ENCODE measurements at places on chromosomes 6 and 20.

- no peak for DNase-seq
Measured at GRCh38 chr6:101401171-101401570, 7.7 kb downstream of the GRIK2 start.

DNA sequence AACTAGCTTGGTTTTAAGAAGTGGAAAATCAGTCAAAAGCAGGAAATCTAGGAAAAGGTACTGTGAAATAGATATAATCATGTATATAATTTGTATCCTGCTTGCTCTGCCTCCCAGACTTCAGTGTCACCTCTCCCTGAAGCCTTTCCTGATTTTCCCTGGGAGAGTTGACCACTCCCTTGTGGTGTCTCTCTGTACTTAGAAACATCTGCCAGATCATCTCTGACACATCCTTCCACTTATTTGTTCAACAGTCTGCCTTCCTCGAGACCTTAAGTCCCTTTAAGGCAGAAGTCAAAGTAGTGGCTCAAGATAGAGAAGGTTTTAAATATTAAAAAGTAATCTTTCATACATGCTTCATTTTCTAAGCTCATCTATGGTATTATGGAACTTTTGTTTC, 236.5 kb downstream of the CDKAL1 start:
- DNase-seq: no peak

- DNase-seq: no peak
Measured at GRCh38 chr6:159400826-159401225, 231.6 kb downstream of the FNDC1 start.

- DNase-seq: no peak
Measured at GRCh38 chr6:124056407-124057334, 253.0 kb downstream of the NKAIN2 start.

DNA sequence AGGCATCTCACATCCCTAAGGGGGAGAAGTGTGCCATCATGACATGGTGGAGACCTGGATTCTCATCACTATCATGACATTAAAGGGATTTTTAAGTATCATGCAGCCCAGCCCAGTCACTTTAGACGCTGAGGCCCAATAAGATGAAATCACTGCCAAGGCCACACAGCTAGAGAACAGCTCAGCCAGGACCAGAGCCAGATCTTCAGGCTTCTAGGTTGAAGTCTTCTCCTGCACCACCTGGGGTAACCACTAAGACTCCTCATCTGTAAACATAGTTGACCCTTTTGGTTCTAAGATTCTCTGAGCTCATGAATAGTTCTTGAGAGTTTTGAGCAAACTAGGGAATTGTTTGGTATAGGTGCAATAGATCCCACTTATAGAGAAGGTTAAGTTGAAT, 125.1 kb downstream of the TCP11 start:
- DNase-seq: no peak

DNA sequence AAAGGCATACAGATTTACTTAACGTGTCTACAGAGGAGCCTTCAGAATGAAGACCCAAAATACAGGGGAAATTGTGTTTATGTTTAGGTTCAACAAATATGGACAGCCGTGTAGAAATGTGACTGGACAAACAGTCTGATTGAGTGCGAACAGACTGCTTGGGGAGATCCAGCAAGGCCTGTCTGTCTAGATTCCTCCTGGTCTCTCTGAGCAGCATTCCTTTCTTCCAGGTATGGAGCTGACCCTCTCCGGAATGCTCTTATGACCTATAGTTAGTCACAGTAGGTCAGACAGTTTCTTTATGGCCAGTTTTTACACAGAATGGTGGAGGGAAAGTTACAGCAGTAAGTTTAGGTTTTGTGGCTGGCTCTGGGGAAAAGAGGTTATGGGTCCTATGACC, 9.0 kb downstream of the RIN2 start:
- DNase-seq: no peak

- no peak for DNase-seq
Measured at GRCh38 chr20:51266353-51266752, 243.4 kb upstream of the KCNG1 start.

DNA sequence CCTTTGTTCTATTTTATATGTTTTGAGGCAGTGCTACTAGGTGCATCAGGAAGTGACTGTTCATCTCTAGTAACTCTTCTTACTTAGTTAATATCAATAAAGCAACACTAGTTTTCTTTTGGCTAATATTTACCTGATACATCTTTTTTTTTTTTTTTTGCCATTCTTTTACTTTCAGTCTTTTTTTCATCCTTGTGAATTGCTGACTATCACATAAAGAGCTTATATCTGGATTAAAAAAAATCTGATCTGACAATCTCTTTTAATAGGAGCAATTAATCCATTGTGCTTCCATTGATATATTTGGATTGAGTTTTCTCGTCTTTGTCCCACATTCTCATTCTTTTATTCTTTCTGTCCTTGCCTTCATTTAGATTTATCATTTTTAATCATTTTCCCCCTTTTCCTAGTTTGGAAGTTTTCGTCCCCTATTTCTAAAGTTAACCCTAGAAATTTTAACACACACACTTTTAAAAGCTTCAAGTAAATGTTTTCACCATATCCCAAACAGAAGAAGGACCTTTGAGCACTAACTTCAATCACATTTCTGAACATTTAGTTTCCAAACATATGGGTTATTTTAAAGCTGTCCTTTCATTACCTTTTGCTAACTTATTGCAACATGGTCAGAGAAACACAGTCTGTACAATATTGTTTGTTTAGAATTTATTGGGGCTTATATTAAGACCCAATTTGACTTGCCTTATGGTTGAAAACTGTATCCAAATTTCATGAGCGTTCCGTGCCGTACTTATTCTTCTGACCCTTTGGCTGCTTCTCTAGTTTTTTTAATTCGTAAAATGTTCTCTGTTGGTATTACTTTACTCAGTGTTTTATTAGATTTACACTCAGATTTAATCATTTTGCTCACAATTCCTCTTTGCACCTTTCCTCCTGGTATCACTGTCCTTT, 63.0 kb downstream of the SYCP2L start:
- DNase-seq: no peak

GRCh38 chr6:19669206-19669605, 168.0 kb upstream of the ID4 start:
- DNase-seq: no peak

DNA sequence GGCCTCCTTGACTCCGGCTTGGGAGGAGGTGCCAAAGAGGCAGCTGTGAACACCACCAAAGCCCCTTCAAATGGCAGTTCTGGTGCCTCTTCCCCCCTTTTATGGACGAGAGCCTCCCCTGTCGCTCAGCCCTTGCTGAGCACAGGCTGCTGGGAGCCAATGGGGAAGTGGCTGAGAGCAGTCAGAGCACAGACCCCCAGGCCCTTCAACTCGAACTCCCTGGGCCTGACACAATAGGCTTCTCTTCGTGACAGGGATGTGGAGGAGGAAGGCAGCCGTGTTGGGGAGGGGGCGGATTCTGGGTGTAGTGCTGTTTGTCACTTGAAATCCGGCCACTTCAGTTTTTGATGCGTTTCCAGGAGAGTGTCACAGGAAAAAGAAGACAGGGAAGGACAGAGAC, at the start of gene PDYN:
TSS of gene PDYN (minus strand) at position 73 of the 400 bp plus-strand sequence. CDS start 10,974 bp downstream, outside the sequence.
- DNase-seq: no peak

DNA sequence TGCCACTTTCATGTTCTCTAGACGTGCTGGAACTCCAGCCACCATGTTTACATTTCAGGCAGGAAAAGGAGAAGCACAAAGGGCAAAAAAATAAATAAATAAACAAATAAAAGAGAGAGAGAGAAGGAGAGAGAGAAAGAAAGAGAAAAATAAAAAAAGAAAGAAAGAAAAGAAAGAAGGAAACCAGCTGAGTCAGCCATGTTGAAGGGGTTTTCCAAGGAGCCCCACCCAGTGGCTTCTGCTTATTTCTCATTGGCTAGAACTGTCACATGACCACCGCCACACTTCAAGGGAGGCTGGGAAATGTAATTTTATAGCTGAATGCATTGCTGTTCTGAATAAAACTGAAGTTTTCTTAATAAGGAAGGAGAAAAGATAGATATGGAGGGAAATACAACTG, 71.1 kb downstream of the BFSP1 start:
- no peak for DNase-seq

GRCh38 chr6:147486683-147487082, 21.8 kb upstream of the SAMD5 start:
- no peak for DNase-seq

- DNase-seq: no peak
Measured at GRCh38 chr6:3542032-3542640, 85.3 kb upstream of the SLC22A23 start.

- DNase-seq: peak; percentile 94
Measured at GRCh38 chr6:106069478-106069877, 16.7 kb upstream of the PRDM1 start.

- no peak for DNase-seq
Measured at GRCh38 chr6:9334979-9335378, 899.6 kb upstream of the SLC35B3 start.

DNA sequence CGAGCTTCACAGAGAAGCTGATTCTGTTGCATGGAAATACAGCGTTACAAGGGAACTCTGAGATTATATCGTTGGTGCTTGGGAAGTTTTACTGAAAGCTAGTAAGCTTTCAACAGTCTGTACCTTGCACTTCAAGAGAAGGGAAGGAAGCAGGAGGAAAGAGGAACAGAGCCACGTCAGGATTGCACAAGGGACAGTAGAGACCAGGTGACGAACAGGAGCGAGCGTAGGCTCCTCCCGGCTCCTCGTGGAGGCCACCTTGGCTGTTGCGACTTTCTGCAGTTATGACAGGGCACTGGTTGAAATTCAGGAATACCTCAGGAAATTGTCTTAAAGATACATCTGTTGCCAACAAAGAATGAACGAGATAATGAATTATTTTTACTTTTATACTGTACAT, 18.8 kb downstream of the RTF2 start:
- no peak for DNase-seq

GRCh38 chr6:166307082-166308032, 835 bp downstream of the PRR18 start:
- no peak for DNase-seq

DNA sequence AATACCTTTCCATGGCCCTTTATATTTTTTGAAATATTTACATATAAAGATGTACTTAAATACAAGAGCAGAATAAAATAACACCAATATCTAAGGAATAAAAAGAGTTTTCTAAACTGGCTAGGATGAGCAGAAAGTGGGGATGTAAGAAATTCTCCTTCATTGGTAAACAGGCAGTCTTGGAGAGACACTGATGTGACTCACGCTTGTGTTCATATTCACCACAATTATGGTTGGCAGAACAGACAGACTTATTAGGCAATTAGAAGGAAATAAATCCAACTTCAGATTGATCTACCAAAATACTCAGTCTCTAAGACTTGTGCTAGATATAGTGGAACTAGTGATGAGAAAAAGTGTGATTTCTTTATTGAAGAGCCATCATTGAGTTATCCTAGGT, 463.7 kb downstream of the CDC5L start:
- no peak for DNase-seq

GRCh38 chr6:31664790-31665500, at the start of gene GPANK1:
Gene GPANK1, minus strand, starts transcription at chr6:31664997. Its CDS starts 519 bp downstream, at chr6:31664478.
- peak; percentile 91 for DNase-seq

- DNase-seq: no peak
Measured at GRCh38 chr6:11580686-11581405, 43.3 kb downstream of the TMEM170B start.

DNA sequence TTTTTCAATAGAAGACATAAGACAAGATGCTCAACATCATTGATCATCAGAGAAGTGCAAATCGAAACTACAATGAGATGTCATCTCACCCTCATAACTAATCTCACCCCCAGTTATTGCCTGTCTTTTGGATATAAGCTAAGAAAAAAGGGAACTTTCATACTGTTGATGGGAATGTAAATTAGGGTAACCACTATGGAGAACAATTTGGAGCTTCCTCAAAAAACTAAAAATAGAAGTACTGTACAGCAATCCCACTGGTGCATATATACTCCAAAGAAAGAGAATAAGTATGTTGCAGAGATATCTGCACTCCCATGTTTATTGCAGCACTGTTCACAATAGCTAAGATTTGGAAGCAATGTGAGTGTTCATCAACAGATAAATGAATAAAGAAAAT, 26.4 kb upstream of the PHF3 start:
- DNase-seq: no peak

DNA sequence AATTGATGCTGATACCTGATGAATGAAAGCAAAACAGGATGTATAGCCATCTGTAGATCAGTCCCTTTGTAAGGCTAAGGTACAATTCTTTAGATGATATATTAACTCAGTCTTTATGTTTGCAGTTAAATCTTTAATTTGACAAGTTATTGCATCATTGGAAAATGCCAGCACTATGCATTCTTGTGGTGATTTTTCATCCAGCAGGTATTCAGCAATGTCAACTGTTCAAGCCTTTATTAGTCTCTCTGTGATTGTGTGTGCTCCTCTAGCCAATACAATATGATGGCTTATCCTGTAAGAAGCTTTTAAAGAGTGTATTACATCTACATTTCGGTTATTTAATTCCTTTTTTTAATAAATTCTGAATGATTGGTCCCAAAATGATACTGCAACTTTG, 34.3 kb downstream of the HLA-DMB start:
- peak; percentile 42 for DNase-seq

DNA sequence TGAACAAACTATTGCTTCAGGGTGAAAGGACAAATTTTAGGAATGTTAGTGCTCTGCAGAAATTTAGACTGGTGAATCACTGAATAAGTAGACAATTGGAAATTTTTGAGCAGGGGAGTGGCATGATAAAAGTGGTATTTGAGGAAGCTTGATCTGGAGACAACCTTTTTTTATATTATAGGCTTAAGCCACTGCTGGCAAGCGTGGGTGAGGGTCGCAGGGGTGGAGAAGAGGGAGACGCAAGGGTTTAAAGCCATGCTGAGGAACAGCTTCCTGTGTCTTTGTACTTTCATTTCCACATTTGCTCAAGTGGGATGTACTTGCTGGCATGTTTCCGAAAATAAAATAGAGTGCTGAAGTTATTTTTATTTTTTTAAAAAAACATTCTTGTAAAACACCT, 23.7 kb downstream of the NCOA7 start:
- DNase-seq: no peak

GRCh38 chr6:99814230-99814928, 179.6 kb downstream of the MCHR2 start:
- DNase-seq: no peak

DNA sequence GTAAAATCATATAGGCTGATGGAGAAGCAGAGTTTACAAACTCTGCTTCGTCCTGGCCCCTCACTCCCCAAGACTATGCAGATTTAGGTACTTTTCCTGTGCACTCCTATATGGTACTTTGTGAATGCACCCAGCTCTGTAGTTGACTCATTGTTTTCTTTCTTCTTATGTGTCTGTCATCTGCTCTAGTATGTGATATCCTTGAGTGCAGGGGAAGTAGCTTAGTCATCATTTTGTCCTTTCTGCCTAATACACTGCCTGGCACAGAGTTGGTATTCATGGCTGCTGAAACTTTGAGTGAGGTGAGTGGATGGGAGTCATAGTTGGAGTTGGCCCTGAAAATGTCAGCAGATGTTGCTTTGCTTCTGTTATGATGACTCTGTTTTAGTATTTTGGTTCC, 222.6 kb downstream of the RNF144B start:
- DNase-seq: no peak

DNA sequence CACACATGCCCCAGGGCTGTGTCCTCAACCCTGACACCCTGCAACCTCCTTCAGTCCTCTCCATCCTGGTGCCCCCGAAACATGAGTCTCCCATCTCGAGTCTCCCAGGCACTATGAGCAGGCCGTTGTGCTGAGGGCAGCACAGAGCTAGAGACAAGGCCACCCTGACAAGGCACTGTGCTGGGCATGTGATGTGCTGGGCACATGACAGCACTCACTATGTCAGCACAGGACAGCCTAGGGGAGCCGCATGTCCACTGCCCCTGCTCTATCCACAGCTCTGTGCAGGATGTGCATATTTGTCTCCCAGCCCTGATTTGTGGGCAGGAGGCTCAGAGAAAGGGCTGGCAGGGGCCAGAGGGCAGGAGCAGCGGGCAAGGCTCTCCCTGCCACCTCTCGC, 362.1 kb upstream of the AGPAT4 start:
- no peak for DNase-seq

- no peak for DNase-seq
Measured at GRCh38 chr20:32586291-32586690, 1.2 kb upstream of the NOL4L start.
